ENCODE measurements at places on chromosomes 12 and 14. TPM values are rescaled to one million over a fixed set of nuclear protein-coding genes. Genes with fewer than 3 reads are reported as not detected.

- H3K4me1 ChIP-seq, result peaks cover 37% of the 10 kb centered on the region
- peak overlapping the region; percentile 97 for H3K4me3 ChIP-seq
- DNase-seq, result no peak
- H3K27me3 ChIP-seq, result no peaks in the 10 kb centered on the region
- H3K36me3 ChIP-seq, result no peaks in the 10 kb centered on the region
Observed at GRCh38 chr14:31205681-31206535, 1.7 kb downstream of the HECTD1 start.

- H3K36me3 ChIP-seq, result no peaks in the 10 kb centered on the region
- no peaks in the 10 kb centered on the region for H3K4me1 ChIP-seq
- no peak overlapping the region for H3K27ac ChIP-seq
- no peak overlapping the region for H3K4me3 ChIP-seq
- DNase-seq, result no peak
Observed at GRCh38 chr12:118704527-118705241, 276.7 kb upstream of the SRRM4 start.

DNA sequence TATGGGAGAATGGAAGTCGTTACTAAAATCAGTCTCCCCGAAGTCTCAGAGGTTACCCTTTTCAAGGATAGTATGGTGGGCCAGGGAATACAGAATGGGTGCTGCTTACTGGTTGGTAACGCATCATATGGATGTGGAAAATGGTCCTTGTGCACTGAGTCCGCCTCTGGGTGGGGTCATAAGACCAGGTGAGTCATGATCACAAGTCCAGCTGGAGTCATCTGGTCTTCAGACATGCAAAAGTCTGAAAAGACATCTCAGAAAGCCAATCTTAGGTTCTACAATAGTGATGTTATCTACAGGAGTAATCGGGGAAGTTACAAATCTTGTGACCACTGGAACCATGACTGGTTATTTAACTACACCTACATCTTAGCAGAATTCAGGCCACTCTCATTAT, 71.9 kb upstream of the TCL1B start:
- no peak overlapping the region for H3K27ac ChIP-seq
- H3K4me1 ChIP-seq, result peaks cover 2% of the 10 kb centered on the region
- peaks cover 9% of the 10 kb centered on the region for H3K36me3 ChIP-seq
- H3K4me3 ChIP-seq, result no peak overlapping the region
- no peak for DNase-seq
- H3K27me3 ChIP-seq, result peaks cover 89% of the 10 kb centered on the region

- no peaks in the 10 kb centered on the region for H3K27me3 ChIP-seq
- H3K4me1 ChIP-seq, result no peaks in the 10 kb centered on the region
- DNase-seq, result no peak
- H3K27ac ChIP-seq, result no peak overlapping the region
Observed at GRCh38 chr12:25764892-25765291, 193.6 kb upstream of the RASSF8 start.

DNA sequence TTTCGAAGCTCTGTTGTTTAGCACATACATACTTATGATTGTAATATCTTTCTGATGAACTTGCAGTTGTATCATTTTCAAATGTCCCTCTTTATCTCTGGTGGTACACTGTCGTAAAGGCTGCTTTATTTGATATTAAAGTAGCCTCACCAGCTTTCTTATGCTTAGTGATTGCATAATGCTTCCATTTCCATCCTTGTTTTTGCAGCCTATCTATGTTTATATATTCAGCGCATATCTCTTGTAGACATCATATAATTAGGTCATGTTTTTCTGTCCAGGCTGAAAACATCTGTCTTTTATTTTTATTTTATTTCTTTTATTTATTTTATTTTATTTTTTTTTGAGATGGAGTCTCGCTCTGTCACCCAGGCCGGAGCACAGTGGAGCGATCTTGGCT, 34.6 kb downstream of the ACAD10 start:
- no peak overlapping the region for H3K4me3 ChIP-seq
- no peaks in the 10 kb centered on the region for H3K36me3 ChIP-seq
- no peaks in the 10 kb centered on the region for H3K27me3 ChIP-seq
- no peak overlapping the region for H3K27ac ChIP-seq
- no peak for DNase-seq
- H3K4me1 ChIP-seq, result no peaks in the 10 kb centered on the region

GRCh38 chr14:23896609-23897153, 56.9 kb upstream of the DHRS4 start:
- H3K4me3 ChIP-seq, result no peak overlapping the region
- peaks cover 3% of the 10 kb centered on the region for H3K4me1 ChIP-seq
- H3K27me3 ChIP-seq, result peaks cover 50% of the 10 kb centered on the region
- DNase-seq, result no peak
- no peak overlapping the region for H3K27ac ChIP-seq

- peaks cover 37% of the 10 kb centered on the region for H3K27me3 ChIP-seq
- DNase-seq, result no peak
- H3K4me3 ChIP-seq, result no peak overlapping the region
- no peaks in the 10 kb centered on the region for H3K36me3 ChIP-seq
Observed at GRCh38 chr14:56056031-56056430, 62.2 kb upstream of the PELI2 start.

DNA sequence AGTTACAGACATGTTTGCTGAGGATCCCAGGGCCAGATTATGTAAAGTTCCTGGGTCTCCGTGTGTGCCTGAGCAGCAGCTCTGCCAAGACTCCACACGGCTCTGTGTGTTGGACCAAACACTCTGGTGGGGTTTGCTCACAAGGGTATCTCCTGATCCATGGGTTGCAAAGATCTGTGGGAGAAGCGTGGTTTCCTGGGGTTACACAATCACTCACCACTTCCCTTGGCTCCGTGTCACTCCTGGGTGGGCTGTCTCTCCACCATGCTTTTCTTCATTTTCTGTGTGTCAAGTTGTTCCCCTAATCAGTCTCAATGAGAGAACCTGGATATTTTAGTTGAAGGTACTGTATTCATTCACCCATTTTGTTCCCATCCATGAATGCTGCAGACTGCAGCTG, 1088.8 kb downstream of the FSCB start:
- no peaks in the 10 kb centered on the region for H3K27me3 ChIP-seq
- H3K4me3 ChIP-seq, result no peak overlapping the region
- H3K36me3 ChIP-seq, result no peaks in the 10 kb centered on the region

- peaks cover 18% of the 10 kb centered on the region for H3K4me1 ChIP-seq
- peak overlapping the region; percentile 34 for H3K27ac ChIP-seq
- no peak overlapping the region for H3K4me3 ChIP-seq
- H3K36me3 ChIP-seq, result no peaks in the 10 kb centered on the region
Observed at GRCh38 chr14:75299059-75299458, 20.4 kb downstream of the FOS start.

- H3K27ac ChIP-seq, result no peak overlapping the region
- no peak overlapping the region for H3K4me3 ChIP-seq
- DNase-seq, result no peak
- no peaks in the 10 kb centered on the region for H3K36me3 ChIP-seq
- H3K4me1 ChIP-seq, result no peaks in the 10 kb centered on the region
Observed at GRCh38 chr14:78611796-78612571, 441.8 kb downstream of the NRXN3 start.

DNA sequence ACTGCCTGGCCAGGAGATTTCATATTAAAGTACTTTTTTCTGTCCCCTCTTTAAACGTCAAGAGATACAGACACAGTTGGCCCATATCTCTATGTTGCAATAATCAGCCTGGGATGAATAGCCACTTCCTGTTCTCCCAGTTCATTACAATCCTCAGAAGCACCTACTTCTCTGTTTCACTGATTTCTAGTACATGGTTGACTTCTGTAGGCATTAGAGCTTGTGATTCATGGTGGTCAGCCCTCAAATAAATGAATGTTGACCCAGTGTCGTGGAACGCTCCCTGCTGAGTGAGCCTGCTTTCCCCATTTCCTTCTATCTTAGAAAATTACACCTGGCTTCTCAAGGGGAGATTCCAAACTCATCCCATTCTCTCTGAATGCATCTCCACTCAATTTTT, 416.7 kb downstream of the PDZRN4 start:
- DNase-seq, result no peak
- no peak overlapping the region for H3K4me3 ChIP-seq
- H3K27me3 ChIP-seq, result peaks cover 5% of the 10 kb centered on the region
- no peaks in the 10 kb centered on the region for H3K36me3 ChIP-seq

DNA sequence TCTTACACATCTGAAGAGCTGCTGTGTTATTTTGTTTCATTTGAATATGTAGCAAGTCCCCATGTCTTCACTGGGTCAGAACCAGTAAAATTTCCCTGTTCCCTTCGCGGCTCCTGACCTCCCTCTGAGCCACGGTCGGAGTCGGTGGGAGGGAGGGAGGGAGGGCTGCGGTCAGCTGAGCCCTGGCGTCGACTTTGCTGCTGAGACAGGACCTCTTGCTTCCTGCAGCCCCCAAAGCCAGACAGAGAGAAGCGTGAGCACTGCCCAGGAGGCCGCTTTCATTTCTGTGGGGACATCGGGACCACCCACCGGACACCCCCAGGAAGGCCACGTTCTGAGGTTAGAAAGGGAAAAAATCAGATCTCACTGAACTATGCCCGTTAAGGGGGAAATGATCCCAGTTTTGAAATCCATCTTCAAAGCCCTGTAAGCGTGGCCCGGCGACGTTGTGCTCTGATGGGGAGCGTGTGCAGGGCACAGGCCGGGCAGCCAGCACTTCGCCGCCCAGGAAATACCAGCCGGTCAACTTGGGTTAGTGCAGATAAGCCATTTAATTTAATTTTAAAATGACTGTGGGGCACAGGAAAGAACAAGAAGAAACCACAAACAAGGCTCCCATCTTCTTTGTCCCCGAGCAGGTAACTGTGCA, 42.1 kb downstream of the NOC4L start:
- H3K4me1 ChIP-seq, result peaks cover 23% of the 10 kb centered on the region
- DNase-seq, result no peak
- H3K4me3 ChIP-seq, result peak overlapping the region; percentile 85
- H3K27me3 ChIP-seq, result no peaks in the 10 kb centered on the region
- H3K27ac ChIP-seq, result peak overlapping the region; percentile 68
- H3K36me3 ChIP-seq, result peaks cover 2% of the 10 kb centered on the region

- no peak overlapping the region for H3K4me3 ChIP-seq
- peaks cover 4% of the 10 kb centered on the region for H3K4me1 ChIP-seq
- H3K36me3 ChIP-seq, result no peaks in the 10 kb centered on the region
- DNase-seq, result no peak
- H3K27ac ChIP-seq, result no peak overlapping the region
Observed at GRCh38 chr12:32705783-32706182, 26.7 kb downstream of the DNM1L start.

DNA sequence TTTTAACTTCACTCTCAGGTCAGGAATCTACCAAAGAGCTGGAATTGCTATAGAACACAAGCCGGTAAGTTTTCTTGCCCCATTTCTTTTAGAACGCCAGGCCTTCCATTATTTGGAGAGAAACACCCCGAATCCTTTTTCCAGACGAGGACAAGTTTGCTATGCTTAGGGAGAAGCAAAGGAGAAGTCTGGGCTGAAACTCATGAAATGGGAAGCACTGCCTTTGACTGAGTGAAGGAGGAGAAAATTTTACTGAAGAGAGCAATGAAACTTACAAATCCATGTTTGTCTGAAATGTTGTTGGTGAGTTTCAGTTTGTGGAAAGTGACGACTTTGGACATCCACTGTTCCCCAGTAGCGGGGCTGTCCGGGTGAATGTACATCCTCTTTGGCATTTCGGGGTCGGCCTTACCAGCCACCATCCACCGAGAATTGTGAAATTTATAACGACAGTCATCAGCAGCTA, 3.3 kb downstream of the TBX3 start:
- peaks cover 5% of the 10 kb centered on the region for H3K36me3 ChIP-seq
- H3K27me3 ChIP-seq, result peaks cover 92% of the 10 kb centered on the region
- no peak for DNase-seq

GRCh38 chr14:78519863-78520262, 349.7 kb downstream of the NRXN3 start:
- H3K4me1 ChIP-seq, result no peaks in the 10 kb centered on the region
- H3K36me3 ChIP-seq, result no peaks in the 10 kb centered on the region
- no peak for DNase-seq
- no peak overlapping the region for H3K4me3 ChIP-seq
- no peaks in the 10 kb centered on the region for H3K27me3 ChIP-seq

- no peak overlapping the region for H3K27ac ChIP-seq
- no peak overlapping the region for H3K4me3 ChIP-seq
- H3K36me3 ChIP-seq, result no peaks in the 10 kb centered on the region
- H3K27me3 ChIP-seq, result no peaks in the 10 kb centered on the region
- DNase-seq, result no peak
- peaks cover 26% of the 10 kb centered on the region for H3K4me1 ChIP-seq
Observed at GRCh38 chr12:50222275-50222783, 55.2 kb upstream of the CERS5 start.

GRCh38 chr12:6921996-6922946, 5.5 kb upstream of the ATN1 start:
- H3K4me3 ChIP-seq, result no peak overlapping the region
- no peaks in the 10 kb centered on the region for H3K27me3 ChIP-seq

DNA sequence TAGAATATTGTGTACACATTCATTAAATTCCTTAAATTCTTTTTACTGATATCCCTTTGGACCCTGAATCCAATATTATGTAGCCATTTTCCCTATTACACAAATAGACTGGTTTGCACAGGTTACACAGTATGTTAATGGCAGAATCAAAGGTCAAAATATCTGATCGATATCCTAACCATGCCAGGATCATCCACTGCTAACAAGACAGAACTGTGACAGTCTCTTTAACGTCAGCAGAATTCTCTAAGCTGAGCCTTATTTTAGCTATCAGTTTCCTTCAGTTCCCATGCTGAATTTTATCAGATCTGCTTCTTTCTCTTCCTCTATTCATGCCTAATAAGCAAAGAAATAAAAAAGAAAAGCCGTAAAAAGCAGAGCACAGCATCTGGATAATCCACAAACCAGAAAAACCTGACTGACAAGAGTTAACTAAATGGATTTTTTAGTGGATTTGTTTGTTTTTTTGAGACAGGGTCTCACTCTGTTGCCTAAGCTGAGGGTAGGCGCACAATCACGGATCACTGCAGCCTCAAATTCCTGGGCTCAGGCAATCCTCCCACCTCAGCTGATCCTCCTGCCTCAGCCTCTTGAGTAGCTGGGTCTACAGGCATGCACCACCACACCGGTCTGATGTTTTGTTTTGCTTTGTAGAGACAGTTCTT, 130.4 kb downstream of the PAWR start:
- H3K4me3 ChIP-seq, result no peak overlapping the region
- no peak overlapping the region for H3K27ac ChIP-seq
- no peaks in the 10 kb centered on the region for H3K4me1 ChIP-seq
- no peaks in the 10 kb centered on the region for H3K36me3 ChIP-seq

Gene IPO8
- 28.0 TPM for total RNA-seq

Gene ART4
- 0.05 TPM for total RNA-seq

Gene RTN1
- 0.60 TPM for total RNA-seq

Gene RNASE2
- 1.2 TPM for total RNA-seq

Gene MGAT4C
- not detected for total RNA-seq

Gene TIGAR
- 10.7 TPM for total RNA-seq

Measured in T-helper 17 cell (primary cell).